ENCODE measurements at places on chromosomes 3 and 15.

- DNase-seq, result peak; percentile 51
Observed at GRCh38 chr3:136595913-136596697, 156.1 kb downstream of the STAG1 start.

GRCh38 chr3:88882121-88882520, 225.3 kb upstream of the EPHA3 start:
- DNase-seq, result no peak

- DNase-seq, result no peak
Observed at GRCh38 chr3:29144361-29144760, 136.5 kb upstream of the RBMS3 start.

GRCh38 chr3:154254527-154254926, 69.8 kb downstream of the DHX36 start:
- no peak for DNase-seq

GRCh38 chr15:52069559-52069958, 43.0 kb downstream of the BCL2L10 start:
- no peak for DNase-seq

- DNase-seq, result no peak
Observed at GRCh38 chr3:56782215-56782614, 19.5 kb downstream of the ARHGEF3 start.
